SK-MEL-5 (cell line): ENCODE measurements at places on chromosomes 7 and 10. TPM values are rescaled to one million over a fixed set of nuclear protein-coding genes. Genes with fewer than 3 reads are reported as not detected.

GRCh38 chr7:108480311-108480710, 24.1 kb upstream of the NRCAM start:
- DNase-seq = no peak

GRCh38 chr7:144545330-144545729, 141.8 kb upstream of the NOBOX start:
- no peak for DNase-seq

KCNIP2 gene
- total RNA-seq = 1.1 and 1.6 TPM in 2 replicates

- no peak for DNase-seq
Measured at GRCh38 chr10:128028508-128029289, 97.5 kb downstream of the MKI67 start.

DNA sequence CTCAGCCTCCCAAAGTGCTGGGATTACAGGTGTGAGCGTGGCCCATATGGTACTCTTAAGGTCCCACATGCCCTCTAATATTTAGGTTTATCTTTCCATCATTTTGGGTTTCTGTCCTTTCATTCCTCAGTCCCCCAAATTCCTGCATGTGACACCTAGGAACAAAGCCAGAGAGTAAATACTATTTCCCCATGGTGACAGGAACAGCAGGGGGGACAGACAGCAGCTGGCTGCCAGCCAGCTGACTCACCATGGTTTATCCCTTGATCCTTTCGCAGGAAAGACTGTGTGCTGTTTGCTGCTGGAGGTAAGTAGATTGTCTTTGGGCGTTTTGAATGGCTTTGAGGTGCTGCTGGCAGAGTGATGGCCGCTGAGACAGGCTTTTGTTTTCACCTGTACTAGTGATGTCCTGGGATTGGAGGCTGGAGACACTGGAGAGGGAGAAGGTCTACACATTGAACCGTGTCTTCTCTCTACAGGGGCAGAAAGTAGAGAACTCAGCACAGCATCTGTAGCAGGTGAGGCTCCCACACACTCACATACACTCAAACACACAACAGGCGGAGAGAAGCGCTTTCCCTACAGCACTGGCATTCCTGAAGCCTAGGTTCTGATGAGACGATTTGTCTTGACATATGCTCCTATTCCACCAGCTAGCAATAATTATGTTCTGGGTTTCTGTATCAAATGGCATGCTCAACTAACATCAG, 83.7 kb upstream of the EFCAB10 start:
- DNase-seq = no peak

GRCh38 chr10:50470798-50471582, 152.8 kb downstream of the SGMS1 start:
- DNase-seq = no peak

- peak; percentile 88 for DNase-seq
Measured at GRCh38 chr7:141585592-141586510, 34.6 kb downstream of the AGK start.

- DNase-seq = no peak
Measured at GRCh38 chr7:157529768-157530560, 193.2 kb downstream of the DNAJB6 start.

DNA sequence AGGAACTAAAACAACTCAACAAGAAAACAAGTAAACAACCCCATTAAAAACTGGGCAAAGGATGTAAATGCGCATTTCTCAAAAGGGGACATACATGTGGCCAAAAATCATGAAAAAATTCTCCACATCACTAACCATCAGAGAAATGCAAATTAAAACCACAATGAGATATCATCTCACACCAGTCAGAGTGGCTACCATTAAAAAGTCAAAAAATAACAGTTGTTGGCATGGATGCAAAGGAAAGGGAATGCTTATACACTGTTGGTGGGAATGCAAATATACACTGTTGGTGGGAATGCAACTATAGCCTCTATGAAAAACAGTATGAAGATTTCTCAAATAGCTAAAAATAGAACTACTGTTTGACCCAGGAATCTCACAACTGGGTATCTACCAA, 60.0 kb upstream of the LANCL2 start:
- DNase-seq = no peak

KLF14 gene
- 0.69 and 1.0 TPM in 2 replicates for total RNA-seq

DNA sequence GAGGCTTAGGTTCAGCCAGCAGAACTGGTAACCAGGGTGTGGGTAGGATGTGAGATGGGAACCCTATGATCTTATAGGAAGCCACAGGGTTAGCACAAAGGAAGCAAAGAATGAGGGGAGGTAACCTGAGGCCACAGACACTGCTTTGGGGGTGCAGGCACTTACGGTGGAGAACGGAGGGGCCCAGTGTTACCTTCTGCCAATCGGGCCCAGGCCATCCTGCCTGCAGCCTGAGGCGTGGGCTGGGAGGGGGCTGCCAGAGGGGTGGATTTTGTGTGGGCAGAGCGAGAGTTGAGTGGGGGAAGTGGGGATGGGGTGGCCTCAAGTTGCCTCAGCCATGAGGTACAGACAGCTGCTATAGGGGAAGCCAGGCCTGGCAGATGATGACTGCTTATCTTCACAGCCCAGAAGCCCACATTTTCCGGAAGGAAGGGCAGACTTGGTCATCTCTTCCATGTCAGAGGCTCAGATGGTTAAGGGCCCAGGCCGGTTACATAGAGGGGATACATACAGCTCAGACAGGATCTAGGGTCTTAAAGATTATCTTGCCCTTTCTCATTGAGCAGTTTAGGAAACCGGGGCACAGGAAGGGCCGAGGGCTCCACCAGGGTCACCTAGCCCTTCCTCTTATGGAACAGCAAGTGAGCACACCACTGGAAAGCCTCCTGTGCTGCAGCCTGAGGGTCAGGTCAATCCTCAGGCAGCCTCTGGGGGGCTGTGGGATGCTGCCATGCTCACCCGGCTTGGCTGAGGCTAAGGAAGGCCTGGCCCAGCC, 24.4 kb upstream of the VSIR start:
- no peak for DNase-seq

ZNF853 gene
- total RNA-seq = 0.16 and 0.35 TPM in 2 replicates

- DNase-seq = no peak
Measured at GRCh38 chr10:131418681-131419080, 107.2 kb upstream of the TCERG1L start.

GRCh38 chr10:659688-660141, 29.8 kb downstream of the DIP2C start:
- DNase-seq = peak; percentile 89

NEUROG3 gene
- total RNA-seq = not detected in 2 replicates

GRCh38 chr10:2326411-2326810, 589.1 kb upstream of the ADARB2 start:
- DNase-seq = no peak

DNA sequence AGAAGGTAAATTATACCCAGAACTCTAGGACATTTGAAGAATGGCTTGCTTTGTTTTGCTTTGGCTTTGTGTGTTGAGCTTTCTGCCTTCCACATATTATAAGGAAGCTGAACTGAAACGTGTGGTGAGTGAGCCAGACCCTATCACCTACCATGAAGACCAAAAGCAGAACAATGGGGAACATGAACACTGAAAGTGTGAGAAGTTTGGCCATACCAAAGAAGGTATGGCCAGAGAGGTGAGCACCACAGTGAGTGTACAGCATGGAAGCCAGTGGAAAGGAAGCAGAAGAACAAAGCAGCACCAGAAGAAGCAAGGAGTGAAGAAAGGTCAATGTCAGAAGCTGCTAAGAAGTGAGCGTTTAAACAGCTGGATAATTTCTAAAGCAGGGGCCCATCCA, 59.7 kb upstream of the CCDC71L start:
- peak; percentile 34 for DNase-seq

GRCh38 chr7:76424413-76425111, at the start of gene ZP3:
TSS of gene ZP3 (plus strand) at chr7:76424950. CDS start at chr7:76424965, 15 bp downstream.
- no peak for DNase-seq

OR2A1 gene
- total RNA-seq = not detected in 2 replicates

ARID5B gene
- 17.1 and 17.5 TPM in 2 replicates for total RNA-seq

GRCh38 chr10:71080381-71081228, 131.8 kb upstream of the UNC5B start:
- DNase-seq = no peak

GPC2 gene
- total RNA-seq = 3.2 and 4.7 TPM in 2 replicates

DNA sequence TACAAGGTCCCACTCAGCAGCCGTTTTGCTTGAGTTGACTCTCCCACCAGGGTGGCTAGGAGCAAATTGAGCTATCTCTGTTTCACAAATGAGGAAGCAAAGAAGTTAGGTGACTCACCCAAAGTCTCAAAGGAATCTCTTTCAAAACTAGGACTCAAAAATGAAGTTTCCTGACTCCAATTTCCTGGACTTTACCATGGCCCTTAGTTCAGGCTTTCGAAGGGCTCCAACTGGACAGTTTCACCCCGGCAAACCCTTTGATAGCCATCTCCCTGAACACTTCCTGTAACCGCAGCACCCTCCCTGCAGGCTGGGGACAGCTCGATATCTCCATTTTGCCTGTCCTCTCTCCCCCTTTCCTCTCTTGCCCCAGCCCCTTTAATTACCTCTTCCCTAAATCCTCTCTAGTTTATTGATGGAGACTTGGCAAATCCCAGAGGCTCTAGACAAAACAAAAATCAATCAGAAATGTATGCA, 4.7 kb upstream of the AFAP1L2 start:
- DNase-seq = no peak

GRCh38 chr7:100532165-100533022, 6.6 kb upstream of the AGFG2 start:
- no peak for DNase-seq

GRCh38 chr10:47058961-47059391, 147.7 kb downstream of the PTPN20 start:
- DNase-seq = no peak
